ENCODE measurements at places on chromosomes 11 and 22.

DNA sequence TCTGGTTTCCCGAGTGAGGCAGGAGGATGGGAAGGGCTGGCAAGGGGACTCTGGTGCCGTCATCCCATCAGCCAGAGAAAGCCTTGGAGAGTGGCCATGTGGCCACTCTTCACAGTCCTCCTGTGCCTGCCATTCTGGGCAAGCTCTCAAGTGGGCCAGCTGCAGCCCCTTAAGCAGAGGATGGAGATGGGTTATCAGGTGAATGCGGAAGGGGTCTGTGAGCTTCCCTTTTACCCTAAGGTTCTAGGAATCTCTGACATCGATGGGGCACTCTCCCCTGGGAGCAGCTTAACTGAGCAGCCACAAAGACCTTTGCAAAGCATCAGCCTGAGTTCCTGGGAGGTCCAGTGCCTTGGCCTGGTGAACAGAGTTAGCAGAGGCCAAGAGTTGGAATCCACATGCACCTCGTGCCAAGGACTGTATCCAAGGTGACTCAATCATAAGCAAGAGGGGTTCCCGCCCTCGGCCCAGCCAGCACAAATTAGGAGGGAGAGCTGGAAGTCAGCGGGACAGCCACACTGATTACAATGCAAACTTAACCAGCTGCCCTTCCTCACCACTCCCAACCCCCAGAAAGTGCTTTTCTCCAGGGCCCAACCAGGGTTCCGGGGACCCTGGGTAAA, 193.6 kb downstream of the BUD13 start:
- peak; percentile 54 for DNase-seq

DNA sequence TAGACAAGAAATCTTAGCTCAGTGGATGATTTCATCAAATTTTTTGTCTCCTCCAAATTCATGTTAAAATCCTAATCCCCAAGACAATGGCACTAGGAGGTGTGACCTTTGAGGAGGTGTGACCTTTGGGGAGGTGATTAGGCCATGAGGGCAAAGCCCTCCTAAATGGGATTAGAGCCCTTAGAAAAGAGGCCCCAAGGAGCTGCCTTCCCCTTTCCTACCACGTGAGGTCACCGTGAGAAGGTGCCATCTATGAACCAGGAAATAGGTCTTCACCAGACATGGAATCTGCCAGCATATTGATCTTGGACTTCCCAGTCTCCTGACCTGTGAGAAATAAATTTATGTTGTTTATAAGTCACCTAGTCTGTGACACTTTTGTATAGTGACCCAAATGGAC, 138.7 kb downstream of the TRIM29 start:
- no peak for DNase-seq

GRCh38 chr22:35601743-35602615, 15.2 kb downstream of the MB start:
- DNase-seq = no peak

- no peak for DNase-seq
Observed at GRCh38 chr11:29319210-29319609, 697.6 kb downstream of the KCNA4 start.

- no peak for DNase-seq
Observed at GRCh38 chr11:65493367-65494176, 5.3 kb upstream of the MALAT1 start.

GRCh38 chr11:83641511-83641910, 355.3 kb upstream of the CCDC90B start:
- no peak for DNase-seq

GRCh38 chr11:32705309-32706033, 89.0 kb downstream of the CCDC73 start:
- DNase-seq = no peak

- DNase-seq = no peak
Observed at GRCh38 chr11:47021965-47022364, 85.4 kb downstream of the CSTPP1 start.

- no peak for DNase-seq
Observed at GRCh38 chr11:34651551-34651950, 30.7 kb downstream of the EHF start.

- no peak for DNase-seq
Observed at GRCh38 chr11:102343809-102344208, 3.2 kb upstream of the BIRC2 start.

- DNase-seq = no peak
Observed at GRCh38 chr11:27319072-27319471, 43.9 kb downstream of the CCDC34 start.

DNA sequence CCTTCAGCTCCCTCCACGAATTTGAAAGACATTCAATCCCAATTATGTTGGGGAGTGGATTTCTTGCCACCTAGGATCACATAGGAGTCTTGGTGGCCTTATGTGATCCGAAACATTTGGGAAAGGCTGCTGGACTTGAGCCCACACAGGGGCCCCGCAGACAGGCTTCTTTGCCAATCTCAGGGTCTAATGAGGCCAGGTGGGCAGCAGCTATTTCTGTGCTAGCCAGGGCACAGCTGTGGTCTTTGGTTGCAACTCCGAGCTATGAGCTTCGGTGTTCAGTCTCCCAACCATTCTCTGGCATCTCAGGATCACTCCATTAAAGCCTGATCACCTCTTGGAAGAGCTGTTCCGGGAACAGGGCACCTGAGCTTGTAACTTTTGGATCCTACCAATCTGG, 84.4 kb downstream of the TP53I11 start:
- no peak for DNase-seq

- DNase-seq = no peak
Observed at GRCh38 chr11:76885390-76886097, 24.8 kb downstream of the ACER3 start.

GRCh38 chr11:96680211-96681018, 290.6 kb downstream of the JRKL start:
- no peak for DNase-seq

DNA sequence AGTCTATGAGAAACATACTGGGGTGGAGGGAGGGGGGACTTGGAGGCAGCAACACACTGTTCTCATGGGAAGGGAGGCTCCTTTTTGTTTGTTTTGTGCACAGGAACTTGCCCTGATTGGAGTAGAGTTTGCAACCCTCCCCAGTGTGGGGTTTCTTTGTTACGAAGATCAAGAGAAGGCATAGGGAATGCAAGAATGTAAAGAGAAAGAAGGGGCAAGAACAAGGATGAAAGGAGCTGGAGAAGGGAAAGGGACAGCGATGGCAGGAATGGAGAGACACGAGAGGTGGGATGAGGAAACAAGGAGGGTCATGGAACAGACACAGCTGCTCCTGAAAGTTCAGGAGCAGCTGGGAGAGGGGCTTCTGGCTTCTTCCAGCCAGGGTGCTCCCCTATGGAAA, 611.7 kb downstream of the NTM start:
- DNase-seq = peak; percentile 58

DNA sequence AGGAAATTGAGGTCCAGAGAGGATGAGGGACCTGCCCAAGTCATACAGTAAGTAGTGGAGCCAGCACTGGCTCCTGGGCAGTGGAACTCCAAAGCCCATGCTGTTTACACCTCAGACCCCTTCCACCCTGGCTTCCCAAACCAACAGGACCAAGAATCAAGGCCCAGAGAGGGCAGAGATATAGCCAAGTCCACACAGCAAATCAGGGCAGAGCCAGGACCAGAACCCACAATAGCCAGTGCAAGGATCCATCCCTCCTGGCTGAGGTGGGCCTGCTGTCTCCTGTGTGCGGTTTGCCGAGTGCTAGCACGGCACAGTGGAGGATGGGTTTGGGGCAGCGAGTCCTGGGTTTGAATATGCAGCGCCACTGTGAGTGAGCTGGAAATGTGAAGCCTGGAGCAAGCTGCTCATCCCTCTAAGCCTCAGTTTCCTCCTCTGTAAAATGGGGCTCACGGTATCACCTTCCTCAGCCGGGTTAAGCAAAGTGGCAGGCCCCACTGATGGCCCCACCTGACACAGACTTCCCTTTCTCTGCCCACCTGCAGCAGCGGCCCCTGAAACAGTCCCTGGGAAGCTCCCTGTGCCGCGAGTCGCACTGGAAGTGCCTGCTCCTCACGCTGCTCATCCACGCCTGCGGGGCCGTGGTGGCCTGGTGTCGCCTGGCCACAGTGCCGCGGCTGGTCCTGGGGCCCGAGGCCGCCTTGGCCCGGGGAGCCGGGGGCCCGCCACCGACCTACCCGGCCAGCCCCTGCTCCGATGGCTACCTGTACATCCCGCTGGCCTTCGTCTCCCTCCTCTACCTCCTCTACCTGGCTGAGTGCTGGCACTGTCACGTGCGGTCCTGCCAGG, 2.3 kb downstream of the TMEM151A start:
- no peak for DNase-seq

- no peak for DNase-seq
Observed at GRCh38 chr11:122145715-122146274, 29.8 kb upstream of the BLID start.

DNA sequence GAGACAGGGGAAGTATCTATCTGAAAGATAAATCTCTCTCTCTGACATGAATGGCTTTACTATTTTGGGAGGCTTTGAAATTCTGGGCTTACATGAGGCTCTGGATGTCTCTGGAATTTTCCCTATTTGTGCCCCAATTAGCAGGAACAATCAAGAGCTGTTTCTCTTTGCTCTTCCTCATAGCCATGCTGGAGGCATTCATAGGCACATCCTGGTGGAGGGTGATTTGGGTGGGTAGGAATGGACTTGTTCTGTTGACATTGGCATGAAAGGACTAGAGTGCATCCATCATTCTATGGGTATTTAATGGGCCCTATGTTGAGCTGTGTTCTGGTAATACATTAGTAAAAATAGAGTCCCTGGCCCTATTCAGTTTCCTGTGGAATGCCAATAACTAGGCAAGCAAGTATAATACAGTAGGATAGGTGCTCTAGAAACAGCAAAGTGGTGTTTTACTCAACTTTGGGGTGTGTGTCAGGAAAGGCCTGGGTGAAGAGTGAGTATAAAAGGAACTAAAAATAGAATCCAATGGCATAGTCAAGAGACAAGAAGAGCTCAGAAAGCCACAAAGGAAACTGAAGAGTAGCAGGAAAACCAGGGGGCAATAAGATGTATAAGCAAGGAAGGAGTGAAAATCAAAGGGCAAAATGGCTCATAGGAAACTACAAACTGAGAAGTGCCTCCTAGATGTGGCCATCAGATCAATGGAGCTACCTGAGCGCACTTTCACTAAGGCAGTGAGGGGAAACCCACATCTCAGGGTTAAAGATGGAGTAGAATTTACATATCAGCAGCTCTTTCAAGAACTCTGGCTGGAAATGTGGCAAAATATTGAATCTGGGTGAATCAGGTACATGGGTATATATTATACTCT, 45.0 kb downstream of the CWC15 start:
- no peak for DNase-seq

- no peak for DNase-seq
Observed at GRCh38 chr22:29115682-29116288, 43.0 kb downstream of the KREMEN1 start.

GRCh38 chr11:92180664-92181251, 43.9 kb upstream of the FAT3 start:
- no peak for DNase-seq

DNA sequence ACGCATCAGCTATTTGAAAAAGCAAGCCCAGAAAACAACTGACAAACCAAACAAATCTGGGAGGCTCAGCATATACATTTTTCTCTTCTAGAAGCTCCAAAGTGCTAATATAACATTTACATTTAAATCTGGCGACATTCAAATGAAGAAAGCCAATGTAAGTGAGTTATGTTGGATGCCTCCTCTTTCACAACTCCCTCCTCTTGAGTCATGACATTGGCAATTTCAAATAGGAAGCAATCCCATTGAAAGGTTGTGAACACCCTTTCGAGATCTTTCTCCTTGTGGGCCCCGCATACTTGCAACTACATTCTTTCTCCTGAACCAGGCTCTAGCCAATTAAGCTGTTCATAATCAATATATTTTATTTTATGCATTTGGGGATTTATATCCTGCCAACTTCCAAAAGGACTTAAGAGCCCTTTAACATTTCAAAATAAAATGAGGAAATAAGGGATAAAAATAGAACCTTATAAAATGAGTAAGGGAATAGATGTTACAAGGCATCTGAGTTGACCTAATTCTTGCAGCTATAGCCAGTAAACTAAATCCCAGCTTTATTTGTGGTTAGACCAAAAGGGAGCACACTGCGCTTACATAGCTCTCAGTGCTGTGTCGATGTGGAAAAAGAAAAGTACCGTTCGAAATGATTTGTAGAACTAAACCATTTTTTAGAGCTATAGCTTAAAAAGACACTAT, 129.5 kb upstream of the SESN3 start:
- no peak for DNase-seq

- no peak for DNase-seq
Observed at GRCh38 chr11:95692526-95693260, 96.9 kb downstream of the FAM76B start.

DNA sequence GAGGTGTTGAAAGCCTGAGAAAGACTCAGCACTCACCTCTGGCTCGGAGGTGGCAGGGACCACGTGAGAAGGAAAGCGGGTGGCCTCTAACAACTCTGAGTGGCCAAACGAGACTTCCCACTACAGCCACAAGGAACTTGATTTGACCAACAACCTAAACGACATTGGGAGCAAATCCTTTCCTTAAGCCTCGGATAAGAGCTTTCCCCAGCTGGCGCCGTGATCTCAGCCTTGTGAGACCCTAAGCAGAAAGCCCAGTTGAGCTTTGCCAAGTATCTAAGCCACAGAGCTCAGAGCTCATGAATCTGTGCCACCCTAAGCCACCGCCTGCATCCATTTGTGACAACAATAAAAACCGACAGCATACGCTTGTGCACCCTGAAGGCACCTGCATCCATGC, 636.0 kb downstream of the TBC1D22A start:
- DNase-seq = no peak

GRCh38 chr22:18113680-18114394, 3.2 kb downstream of the TUBA8 start:
- no peak for DNase-seq

- DNase-seq = no peak
Observed at GRCh38 chr11:45031912-45032519, 81.3 kb upstream of the TP53I11 start.

GRCh38 chr11:2270322-2271076, at the start of gene ASCL2:
TSS of gene ASCL2 (minus strand) at chr11:2270588. CDS start at chr11:2270332, 256 bp downstream.
- DNase-seq = no peak
